ENCODE measurements at places on chromosomes 5 and 9. TPM values are rescaled to one million over a fixed set of nuclear protein-coding genes. Genes with fewer than 3 reads are reported as not detected.
A peak's percentile ranks its signal among the peaks of the same experiment; 100 is the strongest.

GRCh38 chr9:77166193-77166592 is 11.1 kb upstream of the VPS13A start:
- no peak for DNase-seq

GRCh38 chr5:60852940-60853339 is 8.9 kb upstream of the ELOVL7 start:
- no peak for DNase-seq

GRCh38 chr5:178180141-178180863 is 6.9 kb downstream of the GMCL2 start:
- DNase-seq: no peak

DNA sequence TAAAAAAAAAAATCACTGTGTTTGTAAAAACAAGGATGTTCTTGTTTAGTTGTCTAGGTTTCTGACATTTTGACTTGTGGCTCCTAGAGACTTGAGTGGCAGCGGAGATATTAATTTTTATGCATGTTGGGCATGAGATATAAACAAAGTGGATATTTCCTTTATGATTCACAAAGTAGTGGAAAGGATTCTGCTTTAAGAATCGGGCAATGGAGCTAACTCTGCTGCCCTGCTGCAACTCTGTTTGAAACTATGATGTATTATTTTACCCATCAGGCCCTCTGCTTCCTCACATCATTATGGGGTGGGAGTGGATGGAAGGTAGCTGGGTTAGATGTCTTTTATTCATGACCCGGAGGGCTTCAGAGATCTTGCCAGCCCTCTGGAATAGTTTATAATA is 94.1 kb upstream of the CD180 start:
- DNase-seq: no peak

- DNase-seq: no peak
These were observed 12.9 kb downstream of the PLEKHG4B start for GRCh38 chr5:104778-105296.

The SPINK14 gene
- not detected for total RNA-seq

DNA sequence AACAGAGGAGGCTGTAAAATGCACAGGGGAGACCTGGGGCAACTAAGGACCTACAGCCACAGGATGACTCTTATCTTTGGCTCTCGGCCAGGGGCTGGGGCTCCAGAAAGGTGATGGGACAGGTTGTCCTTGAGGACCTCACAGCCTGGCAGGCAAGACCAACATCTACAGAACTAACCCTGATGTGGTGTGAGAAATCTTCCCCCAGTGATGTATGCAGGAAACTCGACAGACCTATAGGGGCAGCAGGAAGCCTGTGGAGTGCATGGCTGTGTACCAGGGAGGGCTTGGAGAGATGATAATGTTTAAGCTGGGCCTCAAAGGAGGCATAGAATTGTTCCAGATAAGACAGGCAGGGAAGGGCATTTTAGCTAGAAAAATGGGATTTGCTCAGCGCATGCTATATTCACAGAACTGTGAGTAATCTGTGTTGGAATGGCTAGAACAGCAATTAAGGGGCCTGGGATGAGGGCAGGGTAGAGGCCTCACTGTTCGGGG is 68.5 kb upstream of the SLC25A51 start:
- DNase-seq: no peak

- no peak for DNase-seq
These were observed 30.6 kb downstream of the MRPL22 start for GRCh38 chr5:154971501-154971900.

- DNase-seq: no peak
These were observed 8.3 kb upstream of the PSMB7 start for GRCh38 chr9:124423591-124423990.

The SAXO1 gene
- total RNA-seq: under 0.01 TPM

- DNase-seq: peak; percentile 16
These were observed 1.0 kb upstream of the FAM13B start for GRCh38 chr5:138033907-138034306.

DNA sequence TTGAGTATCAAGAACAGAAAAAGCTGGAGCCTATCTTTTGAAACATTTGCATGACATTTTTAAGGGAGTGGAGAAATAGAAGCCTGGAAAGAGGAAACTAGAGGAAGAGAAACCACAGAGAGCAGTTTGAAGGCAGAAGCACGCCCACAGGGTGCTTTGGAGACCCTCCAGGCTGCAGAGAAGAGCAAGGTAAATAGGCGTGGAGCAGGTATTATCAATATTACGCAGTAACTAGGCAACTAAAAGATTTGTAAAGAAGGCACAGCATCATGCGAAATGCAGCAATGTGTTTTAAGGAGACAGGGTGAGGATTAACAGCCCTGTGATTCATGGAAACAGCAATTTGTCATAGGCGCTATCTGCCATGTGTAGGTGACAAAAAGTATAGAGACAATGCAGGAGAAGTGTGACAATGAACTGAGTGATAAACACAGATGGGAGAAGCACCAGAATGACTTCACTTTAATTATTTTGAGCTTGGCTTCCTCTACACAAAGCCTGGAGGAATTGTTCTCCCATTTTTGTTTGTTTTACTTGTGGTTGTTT is 281.2 kb downstream of the BRINP1 start:
- no peak for DNase-seq

DNA sequence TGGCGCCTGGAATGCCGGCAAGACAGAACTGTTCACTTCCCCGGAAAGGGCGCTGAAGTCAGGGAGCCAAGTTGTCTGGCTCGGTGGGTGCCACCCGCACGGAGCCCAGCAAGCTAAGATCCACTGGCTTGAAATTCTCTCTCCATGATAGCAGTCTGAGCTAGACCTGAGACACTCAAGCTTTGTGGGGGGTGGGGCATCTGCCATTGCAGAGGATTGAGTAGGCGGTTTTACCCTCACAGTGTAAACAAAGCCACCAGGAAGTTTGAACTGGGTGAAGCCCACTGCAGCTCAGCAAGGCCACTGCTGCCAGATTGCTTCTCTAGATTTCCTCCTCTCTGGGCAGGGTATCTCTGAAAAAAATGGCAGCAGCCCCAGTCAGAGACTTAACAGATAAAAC is 277.4 kb downstream of the SLCO4C1 start:
- DNase-seq: peak; percentile 26

DNA sequence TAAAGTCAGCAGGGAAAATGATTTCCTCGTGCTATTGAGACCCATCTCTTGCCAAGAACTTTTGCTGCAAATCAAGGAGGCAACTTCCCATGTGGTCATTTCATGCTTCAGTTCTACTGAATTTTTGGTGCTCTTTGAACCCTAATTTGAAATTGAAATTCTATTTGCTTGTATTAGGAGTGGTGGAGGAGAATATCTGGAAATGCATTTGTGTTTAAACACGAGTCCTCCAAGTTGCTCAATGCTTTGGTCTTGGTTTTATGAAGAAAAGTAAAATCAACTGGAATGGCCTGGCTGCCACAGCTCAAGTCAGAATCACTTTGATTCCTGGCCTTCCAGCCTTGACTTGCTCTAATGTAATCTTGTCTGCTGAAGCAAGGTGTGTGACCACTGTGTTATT is 613.2 kb downstream of the TLE1 start:
- no peak for DNase-seq

DNA sequence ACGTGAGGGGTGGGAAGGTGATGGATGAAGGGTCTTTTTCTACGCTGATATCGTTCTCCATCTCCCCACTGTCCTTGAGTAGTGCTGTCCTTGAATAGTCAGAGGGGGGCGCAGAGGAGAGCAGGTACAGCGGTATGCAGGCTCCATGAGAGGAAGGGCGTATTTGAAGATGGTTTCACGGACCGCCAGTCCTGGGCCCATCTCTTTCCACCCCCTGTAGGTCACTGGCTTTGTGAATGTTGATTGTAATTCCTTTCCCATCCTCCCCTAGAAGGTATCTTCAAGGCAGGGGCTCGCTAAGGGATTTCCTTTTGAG is 40.8 kb upstream of the DAB2IP start:
- DNase-seq: no peak

DNA sequence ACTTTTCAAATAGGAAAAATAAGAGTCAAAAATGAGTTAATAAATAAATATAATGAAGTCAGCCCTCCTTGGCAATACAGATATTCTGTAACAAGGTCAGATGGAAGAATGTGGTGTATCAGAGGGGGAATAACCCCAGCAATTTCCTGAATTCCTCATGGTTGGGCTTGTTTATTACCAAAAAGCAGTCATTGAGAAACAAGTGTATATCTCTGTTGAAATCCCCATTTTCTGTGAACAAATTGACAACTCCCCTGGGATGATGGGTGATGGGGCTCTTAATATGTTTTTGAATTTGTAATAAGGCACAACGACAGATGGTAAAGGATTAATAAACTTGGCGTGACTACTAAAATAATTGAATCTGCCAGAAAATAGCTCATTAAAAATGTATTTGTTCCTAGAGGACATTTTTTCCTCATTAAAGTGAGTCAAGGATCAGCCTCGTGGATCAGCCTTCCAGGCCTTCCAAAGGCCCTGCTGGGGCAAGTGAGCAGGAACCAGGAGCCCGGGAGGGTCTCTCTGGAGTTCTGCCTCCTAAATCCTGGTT is 34.2 kb downstream of the THBS4 start:
- no peak for DNase-seq

GRCh38 chr5:177329883-177330282 is 18.2 kb upstream of the MXD3 start:
- DNase-seq: no peak

GRCh38 chr5:58085800-58086199 is 374.1 kb downstream of the PLK2 start:
- DNase-seq: peak; percentile 29

GRCh38 chr5:61301341-61302199 is 30.5 kb upstream of the ZSWIM6 start:
- DNase-seq: peak; percentile 99

The CATSPER3 gene
- total RNA-seq: 0.08 TPM

DNA sequence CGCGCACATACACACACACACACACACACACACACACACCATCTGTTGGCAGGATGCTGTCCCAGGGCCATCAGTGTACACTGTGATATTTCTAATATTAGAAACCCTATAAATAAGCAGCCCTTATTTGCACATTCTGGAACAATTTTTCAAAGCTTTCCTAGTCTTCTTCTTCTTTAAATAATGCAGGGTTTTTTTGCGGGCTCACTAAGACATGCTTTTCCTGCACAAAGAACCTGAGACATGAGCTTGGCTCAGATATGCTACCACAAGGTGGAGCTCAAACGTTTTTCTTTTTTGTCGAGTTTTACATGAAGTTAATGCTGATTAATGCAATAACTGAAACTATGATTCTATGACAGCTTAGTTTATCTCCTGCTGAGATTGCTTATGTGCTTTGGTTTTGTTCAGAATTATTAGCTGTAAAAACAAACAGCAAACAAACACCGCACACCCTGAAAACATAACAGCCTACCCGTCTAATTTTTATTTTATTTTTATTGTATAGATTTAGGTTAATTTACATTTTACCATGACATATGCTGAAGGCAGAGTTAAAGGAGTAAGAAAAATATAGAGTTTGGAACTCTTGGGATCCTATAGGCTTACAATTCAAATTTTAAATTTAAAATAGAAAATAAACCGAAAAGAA is 95.8 kb downstream of the ALDH1A1 start:
- DNase-seq: peak; percentile 60

The FAM151B gene
- total RNA-seq: 2.4 TPM

DNA sequence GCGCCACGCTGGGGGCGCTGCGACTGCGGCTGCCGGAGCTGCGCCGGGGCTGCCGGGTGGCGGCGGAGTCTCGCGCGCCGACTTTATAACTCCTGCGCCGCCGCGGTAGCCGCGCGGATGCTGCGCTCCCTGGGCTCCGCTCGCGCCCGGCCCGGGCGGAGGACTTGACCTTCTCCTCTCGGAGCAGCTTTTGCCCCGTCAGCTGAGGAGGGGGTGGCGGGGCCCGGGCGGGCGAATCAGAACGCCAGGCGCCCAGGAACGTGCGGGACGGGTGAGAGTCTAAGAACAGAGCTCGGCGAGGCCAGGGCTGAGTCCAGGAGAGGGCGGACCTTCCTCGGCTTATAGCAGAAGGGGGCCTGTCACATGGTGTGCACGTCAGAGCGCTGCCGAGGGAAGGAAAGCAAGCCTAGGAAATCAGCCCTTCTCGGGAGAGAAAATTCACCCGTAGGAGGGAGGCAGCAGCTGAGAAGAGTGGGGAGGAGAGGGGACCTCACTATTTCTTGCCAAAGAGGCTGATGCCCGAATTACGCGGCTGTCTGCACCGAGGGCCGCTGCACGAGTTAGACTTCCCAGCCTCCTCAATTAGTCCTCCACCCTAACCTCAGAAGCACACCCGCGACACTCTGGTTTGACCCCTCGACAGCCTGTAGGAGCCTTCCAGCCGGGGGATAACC is at the start of gene FOXD1:
Gene FOXD1, minus strand, starts transcription at position 315 of the 674 bp plus-strand sequence. CDS start 415 bp downstream, outside the sequence.
- DNase-seq: peak; percentile 92

DNA sequence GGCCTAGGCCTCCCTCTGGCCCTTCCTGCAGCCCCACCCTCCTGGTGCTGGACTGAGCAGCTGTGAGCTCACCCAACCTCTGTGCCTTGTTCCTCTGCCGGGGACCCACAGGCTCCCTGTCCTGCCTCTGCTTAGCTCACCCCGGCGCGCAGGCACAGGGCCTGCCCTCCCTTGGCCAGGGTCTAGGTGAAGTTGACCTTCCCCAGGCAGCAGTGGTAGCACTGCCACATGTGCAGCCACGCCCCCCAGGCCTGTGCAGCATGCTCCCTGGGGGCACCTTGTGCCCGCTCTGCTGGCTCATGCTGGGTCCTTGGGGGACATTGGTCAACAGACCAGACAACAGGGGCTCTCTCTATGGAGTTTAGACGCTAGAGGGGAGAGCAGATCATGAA is 18.1 kb downstream of the TRIP13 start:
- DNase-seq: no peak

The ZNF354C gene
- total RNA-seq: not detected

GRCh38 chr9:121463026-121463807 is 36.4 kb downstream of the GGTA1 start:
- peak; percentile 40 for DNase-seq

DNA sequence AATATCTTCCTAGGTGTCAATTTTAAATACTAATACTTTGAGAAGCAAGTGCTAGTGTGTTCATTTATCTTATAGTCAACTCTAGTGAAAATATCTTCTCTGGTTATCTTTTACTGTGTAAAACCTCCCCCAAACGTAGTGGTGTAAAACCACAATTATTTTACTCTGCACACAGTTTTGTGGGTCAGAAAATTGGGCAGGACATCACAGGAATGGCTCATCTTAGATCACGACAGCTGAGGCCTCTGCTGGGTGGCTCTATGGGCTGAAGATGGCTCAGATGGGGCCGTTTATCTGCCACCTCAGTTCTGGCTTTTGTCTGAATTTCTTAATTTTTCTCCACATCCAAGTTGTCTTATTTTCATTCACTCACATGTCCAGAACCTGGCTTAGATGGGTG is 457.2 kb upstream of the ACTBL2 start:
- DNase-seq: no peak

The DNAH5 gene
- total RNA-seq: 1.5 TPM
